ENCODE measurements at places on chromosomes 1 and 21.

DNA sequence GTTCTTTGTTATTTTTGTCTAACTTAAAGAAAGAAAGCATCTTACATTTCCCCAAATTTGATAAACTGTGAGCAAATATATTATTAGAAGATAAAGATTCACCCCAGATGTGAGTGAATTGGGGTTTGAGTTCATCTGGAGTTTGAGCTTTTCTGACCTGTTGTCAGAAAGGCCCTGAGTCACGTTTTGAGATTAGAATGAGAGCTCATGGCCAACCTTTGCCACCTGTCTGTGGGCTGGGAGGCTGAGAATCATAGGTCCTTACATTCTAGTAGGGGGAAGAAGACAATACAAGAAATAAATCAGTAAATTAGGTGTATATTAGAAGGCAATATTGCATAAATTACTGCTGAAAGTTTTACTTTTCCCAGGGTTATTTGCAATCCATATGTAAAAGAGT is 22.3 kb downstream of the STYXL2 start:
- no peak for DNase-seq

DNA sequence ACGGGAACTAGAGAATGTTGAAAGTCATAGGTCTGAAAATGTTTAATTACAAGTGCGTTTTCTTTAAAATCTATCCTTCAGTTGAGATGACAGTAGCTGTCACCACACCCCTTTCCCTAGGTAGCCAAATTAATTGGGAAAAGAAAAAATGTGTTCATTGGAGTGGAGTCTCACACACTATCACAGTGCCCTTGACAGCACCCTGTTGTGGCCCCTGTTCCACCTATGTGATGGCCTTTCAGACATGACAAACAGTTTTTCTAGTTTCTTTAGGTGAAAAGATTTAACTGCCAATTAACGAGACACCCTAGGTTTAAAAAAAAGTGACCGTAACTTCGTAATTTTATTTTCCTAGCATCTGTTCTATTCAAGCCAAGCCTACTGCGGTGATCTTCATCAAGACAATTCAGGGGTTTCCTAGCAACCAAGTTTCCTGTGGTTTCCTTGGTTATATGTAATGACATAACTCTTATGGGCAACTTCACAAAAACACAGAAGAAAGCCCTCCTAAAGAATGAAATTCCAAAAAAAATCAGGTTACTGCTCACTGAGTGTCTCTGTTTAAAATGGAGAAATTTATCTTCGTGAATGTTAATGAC is 298.3 kb downstream of the PDE4B start:
- no peak for DNase-seq

- DNase-seq, result no peak
Observed at GRCh38 chr1:11749203-11749689, 12.7 kb upstream of the C1orf167 start.

DNA sequence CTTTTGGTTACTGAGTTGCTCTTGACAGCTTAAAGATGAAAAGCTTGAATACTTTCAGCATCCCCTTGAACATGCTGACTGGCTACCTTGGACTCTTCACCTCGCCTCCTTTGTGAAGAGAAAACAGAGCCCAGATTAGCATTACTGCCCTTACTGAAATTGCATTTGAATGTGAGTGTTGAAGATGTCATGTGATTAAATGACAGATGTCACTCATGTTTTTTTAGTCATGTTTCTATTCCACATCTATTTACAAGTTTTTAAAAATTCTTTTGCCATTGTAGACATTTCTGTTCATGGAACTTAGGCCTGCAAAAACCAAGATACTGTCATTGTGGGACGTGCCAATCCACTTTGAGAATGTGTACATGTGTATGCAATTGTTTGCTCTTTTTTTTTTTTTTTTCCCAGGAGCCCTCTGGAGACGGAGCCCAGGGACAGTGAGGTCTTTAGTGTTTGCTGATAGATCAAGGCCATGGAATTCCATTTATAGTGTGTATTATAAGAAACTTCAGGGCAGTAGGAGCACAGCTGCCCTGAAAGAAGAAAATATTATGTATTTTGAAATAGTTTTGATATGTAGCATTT is 25.7 kb upstream of the IVNS1ABP start:
- DNase-seq, result no peak

- no peak for DNase-seq
Observed at GRCh38 chr1:173802961-173803360, 21.5 kb upstream of the DARS2 start.

Data from stimulated activated CD8-positive, alpha-beta memory T cell treated with anti-CD3 and anti-CD28 coated beads, Interleukin-2, amount 100 ng/mL, for 48 hours (primary cell).